ENCODE measurements at places on chromosomes 13 and 19.

- no peak for DNase-seq
Measured at GRCh38 chr19:3398114-3398899, 31.9 kb downstream of the NFIC start.

- no peak for DNase-seq
Measured at GRCh38 chr13:34207872-34208271, 389.9 kb downstream of the RFC3 start.

GRCh38 chr13:33789066-33789606, 28.8 kb upstream of the RFC3 start:
- no peak for DNase-seq

GRCh38 chr13:78601124-78601873, 2.1 kb downstream of the POU4F1 start:
- no peak for DNase-seq

DNA sequence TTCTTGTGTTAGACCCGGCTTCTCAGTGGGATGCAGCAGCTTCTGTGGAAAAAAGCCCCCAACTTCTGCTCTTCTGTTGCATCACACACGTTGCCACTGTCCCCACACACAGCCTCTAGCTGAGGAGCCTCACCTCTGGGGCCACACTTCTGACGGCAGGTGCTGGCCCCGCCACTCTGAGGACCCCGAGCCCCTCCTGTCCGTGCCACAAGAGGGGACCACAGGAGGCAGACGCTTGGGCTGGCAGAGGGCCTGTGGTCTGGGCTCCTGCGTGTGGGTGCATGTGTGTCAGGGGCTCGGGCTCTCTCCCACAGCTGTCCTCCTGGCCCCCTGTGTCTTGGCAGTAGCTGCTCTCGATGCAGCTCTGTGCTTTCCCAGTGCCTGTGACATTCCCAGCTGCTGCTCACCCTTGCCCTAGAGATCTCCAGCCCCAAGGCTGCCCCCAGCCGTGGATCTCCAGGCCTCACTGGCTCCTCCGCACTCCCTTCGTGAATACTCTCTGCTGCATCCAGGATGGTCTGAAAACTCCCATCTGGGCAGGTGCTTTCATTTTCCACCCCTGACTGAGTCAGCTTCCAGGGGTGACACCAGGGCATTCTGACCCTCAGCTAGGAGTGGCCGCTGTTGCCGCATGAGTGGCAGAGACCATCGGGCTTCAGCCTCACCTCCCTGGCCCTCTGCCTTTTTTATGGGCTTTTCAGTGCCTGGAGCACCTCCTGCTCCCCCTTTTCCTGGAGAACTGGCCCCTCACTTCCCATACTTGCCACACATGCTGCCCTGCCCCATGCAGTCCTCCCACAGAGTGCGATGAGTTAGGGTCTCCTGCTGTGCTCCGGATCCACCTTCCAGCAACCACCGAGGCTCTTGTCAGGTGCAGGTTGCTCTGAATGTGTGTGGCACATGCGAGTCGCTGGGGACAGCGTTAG, 13.7 kb downstream of the MAU2 start:
- no peak for DNase-seq

DNA sequence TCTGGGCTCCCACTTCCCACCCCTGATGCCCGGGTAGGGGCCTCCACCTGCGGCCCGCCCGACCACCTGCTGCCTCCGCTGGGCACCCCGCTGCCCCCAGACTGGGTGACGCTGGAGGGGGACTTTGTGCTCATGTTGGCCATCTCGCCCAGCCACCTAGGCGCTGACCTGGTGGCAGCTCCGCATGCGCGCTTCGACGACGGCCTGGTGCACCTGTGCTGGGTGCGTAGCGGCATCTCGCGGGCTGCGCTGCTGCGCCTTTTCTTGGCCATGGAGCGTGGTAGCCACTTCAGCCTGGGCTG, 7.9 kb downstream of the DBP start:
- DNase-seq = no peak

- DNase-seq = no peak
Measured at GRCh38 chr19:6668691-6669090, 1.3 kb downstream of the TNFSF14 start.

DNA sequence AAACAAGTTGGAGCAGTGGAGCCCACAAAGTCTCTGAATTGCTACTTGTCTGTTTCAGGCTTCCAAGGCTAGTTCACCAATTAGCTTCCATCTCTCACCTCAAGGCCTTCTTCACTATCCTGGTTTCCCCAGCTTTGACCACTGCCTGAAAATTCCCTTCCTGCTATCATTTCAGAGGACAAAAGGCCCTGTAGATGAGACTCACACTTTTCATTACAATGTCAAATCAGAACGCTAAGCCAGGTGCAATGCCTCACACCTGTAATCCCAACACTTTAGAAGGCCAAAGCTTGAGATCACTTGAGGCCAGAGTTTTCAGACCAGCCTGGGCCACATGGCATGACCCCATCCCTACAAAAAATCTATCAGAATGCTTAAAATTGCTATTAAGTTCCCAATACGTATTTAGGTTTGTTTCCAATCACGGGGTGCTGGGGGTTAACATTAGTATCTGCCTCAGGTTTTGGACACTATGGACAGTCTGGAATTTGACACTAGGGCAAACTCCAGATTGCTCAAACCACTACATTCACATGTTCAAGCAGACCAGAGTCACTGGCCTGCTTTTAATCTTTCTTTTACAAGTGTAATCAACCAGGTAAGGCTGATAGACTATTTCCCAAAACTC, 5.5 kb downstream of the TPT1 start:
- DNase-seq = no peak

GRCh38 chr19:41500443-41500842, 57.5 kb downstream of the ERICH4 start:
- no peak for DNase-seq

- no peak for DNase-seq
Measured at GRCh38 chr13:41658057-41658661, 200.8 kb downstream of the RGCC start.

DNA sequence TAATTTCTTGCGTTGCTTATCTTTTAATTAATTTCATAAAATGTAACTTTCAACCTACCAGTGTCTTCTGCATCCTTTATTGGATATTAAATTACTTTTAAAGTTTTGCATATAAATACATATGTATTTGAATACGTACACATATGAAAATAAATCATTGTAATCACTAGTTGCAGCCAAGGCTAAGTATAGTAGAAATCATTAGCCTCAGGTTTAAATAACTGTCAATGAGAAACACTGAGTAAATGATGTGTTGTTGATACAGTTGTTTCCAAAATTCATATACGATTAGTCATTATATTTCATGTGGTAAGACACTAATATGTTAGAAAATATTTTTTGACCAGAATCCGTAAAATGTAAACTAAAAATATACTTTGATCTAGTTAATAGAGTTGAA, 1267.1 kb upstream of the PCDH20 start:
- no peak for DNase-seq

GRCh38 chr19:10998666-10999065, 37.8 kb downstream of the SMARCA4 start:
- no peak for DNase-seq

GRCh38 chr13:33472446-33472845, 186.9 kb upstream of the STARD13 start:
- no peak for DNase-seq

- DNase-seq = no peak
Measured at GRCh38 chr19:17519967-17520366, 8.5 kb downstream of the PGLS start.

GRCh38 chr13:51707461-51707860, 96.5 kb downstream of the DHRS12 start:
- DNase-seq = no peak

DNA sequence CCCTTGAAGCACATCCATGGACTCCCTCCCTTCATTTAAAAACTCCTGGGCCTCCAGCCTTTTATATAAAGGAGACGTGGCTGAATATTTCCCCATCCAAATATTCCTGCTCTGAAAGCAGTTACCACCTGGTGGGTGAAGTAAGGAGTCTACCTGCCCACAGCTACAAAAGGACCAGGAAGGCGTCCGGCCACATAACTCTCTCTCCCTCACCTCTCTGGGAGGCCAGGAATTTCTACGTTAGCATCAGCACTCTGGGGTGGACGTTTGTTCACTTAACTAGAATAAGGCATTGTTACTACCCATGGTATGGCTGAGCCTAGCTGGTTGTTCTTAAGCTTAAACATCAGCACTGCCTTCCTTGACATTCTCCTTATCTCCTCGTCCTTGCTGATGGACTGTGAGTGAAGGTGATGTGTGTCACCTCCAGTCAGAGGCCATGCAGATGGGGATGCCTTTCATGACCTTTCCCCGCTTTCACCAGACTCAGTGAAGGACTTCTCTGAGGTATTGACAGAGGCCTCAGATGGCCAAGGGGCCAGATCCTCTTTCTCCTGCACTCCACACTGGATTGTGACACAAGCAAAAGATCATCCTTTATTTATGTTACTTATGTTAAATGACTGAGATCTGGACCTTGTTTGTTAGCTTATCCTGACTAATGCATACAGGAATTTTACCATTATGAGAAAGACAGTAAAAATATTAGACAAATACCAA, 22.2 kb upstream of the KPNA3 start:
- no peak for DNase-seq

- no peak for DNase-seq
Measured at GRCh38 chr19:36685835-36686234, 1.6 kb upstream of the ZNF567 start.

GRCh38 chr13:52845766-52846566, 2.5 kb downstream of the PCDH8 start:
- DNase-seq = no peak

DNA sequence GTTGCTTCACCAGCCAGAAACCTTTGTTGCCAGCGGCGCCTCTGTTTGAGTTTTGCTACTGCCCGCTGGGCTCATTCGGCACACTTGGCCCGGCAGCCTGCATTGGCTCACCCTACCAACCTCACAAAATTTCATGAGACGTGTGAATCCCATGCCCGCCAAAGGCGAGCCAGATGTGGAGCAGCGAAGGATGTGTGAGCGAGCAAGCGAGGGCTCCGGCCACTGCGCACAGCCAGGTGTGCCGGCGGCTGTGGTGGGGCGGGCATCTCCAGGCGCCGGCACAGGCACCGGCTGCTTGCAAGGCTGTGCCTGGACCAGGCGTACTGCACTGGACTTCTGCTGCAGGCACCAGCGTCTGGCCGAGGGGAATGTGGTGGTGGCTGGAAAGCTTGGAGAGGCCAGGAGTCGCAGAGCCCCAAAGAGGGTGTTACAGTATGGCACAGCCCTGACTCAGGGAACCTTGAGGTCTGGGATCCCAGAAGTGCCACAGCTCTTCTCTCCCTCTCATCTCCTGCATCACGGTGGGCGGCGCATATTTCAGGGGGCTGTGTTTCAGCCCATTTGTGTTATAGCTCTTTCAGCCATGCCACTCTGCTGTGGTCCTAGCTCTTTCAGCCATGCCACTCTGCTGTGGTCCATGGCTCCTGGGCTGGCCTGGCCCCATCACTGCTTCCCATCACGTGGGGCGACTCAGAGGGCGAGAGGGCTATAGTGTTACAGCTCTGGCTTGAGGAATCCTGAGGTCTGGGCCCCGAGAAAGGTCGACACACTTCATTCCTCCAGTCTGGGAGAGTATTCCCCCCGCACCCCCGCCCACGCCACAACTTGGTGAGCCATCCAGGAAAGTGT, 592.0 kb upstream of the SLITRK5 start:
- no peak for DNase-seq

GRCh38 chr19:12800466-12800770, 1.2 kb downstream of the PRDX2 start:
- DNase-seq = no peak
